ENCODE measurements at places on chromosomes 6 and 20. TPM values are rescaled to one million over a fixed set of nuclear protein-coding genes. Genes with fewer than 3 reads are reported as not detected.

GRCh38 chr6:124482071-124482491 lies 480.2 kb upstream of the RNF217 start:
- DNase-seq: no peak

GRCh38 chr6:75491291-75491690 lies 2.3 kb downstream of the FILIP1 start:
- no peak for DNase-seq

DNA sequence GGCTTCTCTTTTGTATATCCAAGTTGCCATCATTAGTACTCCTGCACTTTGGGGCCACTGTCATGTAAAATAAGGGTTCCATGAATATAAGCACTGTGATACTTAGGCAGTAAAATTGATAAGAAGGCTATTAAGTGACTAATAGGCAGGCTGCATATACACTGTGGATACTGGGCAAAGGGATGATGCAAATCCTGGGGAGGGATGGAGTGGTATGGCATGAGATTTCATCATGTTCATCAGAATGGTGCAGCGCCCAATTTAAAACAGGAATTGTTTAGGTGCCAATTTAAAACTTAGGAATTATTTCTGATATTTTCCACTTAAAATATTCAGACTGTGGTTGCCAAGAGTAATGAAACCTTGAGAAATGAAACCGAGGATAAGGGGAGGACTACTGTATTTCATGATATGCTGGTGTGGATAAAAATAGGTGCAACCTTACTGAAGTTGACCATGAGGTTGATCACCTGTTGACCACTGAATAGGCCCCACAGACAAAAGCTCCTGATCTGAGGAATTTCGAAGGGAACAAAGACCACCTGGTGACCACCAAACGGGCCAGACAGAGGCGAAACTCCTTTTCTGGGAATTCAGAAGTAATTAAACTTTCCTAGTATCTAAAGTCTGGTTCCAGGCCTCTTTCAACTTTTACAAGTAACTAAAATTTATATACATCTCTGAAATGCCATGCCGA lies 4.9 kb upstream of the TRIM39 start:
- DNase-seq: no peak

HNF4A gene
- total RNA-seq: under 0.01 TPM

DNA sequence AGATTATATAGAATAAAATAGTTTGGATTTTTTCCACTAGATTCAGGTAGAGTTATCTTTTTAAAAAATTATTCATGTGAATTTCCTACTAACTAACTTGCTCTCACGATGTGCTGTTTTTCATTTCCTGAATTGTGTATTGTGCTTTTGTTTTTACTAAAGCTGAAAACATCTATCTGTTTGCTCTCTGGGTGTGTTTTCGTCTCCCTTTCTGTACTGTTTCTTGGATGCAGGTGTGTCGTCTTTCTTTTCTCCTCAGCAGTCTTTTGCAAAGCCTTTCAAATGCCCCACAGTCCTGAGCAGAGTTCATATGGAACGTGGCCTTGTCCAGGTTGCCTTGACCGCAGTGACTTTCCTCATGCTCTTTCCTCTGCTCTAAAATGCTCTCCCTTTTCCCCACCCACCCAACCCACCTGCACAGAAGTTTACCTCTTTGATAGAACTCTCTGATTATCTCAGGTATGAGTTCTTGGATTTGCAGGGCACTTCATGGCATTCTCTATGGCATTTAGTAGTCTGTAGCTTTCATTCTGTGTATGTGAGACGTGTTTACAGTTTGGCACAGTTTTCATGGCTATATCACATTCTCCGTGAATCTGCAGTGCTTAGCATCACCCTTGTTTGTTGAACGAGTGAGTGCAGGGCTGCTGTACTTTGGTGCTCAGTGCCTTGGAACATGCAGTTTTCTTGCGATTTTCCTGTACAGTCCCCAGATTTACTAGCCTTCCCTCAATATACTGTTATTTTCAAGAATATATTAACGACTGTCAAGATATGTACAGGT lies 77.1 kb downstream of the FARS2 start:
- DNase-seq: no peak

GRCh38 chr20:53578492-53579222 lies 15.0 kb downstream of the ZNF217 start:
- DNase-seq: peak; percentile 85

DNA sequence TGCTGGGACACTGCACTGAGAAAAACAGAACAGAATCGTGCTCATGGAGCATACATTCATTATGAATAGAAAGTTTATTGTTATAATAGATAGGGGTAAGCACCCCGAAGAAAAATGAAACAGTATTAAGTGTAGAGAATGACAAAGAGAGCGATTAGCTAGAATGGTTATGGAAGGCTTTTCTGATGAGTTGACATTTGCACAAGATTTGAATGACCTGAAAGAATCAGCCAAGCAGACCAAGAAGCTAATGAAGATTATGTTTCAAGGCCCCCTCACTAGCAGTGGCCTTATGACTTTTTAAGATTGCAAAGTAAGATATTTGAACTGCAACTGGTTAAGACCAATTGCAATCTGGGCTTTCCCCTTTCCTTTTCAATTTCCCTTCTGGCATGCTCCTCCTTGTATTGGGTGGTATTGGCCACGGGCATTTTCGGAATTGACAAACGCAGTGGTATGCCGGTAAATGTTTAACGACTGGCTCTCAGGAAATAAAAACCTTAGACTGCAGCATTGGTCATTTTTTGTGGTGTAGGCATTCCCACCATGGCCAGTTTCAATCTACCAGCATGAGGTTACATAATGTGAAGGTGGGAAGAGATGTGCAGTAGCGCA lies 120.0 kb upstream of the CITED2 start:
- DNase-seq: no peak

GRCh38 chr6:87667032-87667431 lies 35.0 kb downstream of the AKIRIN2 start:
- no peak for DNase-seq

PFDN6 gene
- total RNA-seq: 7.5 TPM

DNA sequence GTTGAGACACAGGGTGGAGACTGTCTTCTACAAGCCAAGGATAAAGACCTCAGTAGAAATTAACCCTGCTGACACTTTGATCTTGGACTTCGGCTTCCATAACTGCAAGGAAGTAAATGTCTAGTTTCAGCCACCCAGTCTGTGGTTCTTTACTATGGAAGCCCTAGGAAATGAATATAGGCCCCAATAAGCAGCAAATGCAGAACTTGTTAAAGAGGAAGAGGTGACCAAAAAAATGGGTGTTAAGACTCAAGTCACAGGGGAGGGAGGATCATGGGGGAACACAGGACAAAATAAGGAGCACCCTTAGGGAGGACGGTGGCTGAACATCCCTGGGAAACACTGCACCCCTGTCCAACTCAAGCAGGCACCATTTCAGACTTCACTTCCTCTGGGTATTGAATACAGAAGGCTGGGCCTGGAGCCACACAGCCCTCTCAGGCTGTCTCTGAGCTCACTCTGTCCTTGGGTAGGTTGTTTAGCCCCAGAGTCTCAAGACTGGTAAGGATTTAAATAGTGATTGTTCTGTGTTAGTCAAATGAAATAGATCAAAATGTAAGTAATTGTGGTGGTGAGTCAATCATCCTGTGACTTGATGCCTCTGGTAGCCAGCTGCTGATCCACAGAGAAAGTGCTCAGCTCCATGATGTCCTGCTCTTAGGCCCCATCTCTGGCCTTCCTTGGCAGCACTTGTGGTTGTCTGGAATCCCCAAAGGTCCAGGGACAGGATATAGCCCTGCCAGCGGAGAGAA lies 30.5 kb upstream of the SIRPD start:
- no peak for DNase-seq

SFTA2 gene
- not detected for total RNA-seq

DDO gene
- 4.6 TPM for total RNA-seq

GRCh38 chr6:20891161-20891560 lies 356.9 kb downstream of the CDKAL1 start:
- no peak for DNase-seq

- no peak for DNase-seq
These were observed 13.5 kb upstream of the LRP11 start for GRCh38 chr6:149877659-149878058.

GRCh38 chr6:144134176-144134575 lies 16.1 kb upstream of the STX11 start:
- no peak for DNase-seq

TFAP2C gene
- total RNA-seq: under 0.01 TPM

- DNase-seq: no peak
These were observed 109.0 kb upstream of the COL21A1 start for GRCh38 chr6:56356426-56356825.

GRCh38 chr6:12001706-12002435 lies 10.2 kb upstream of the HIVEP1 start:
- DNase-seq: peak; percentile 36

DNA sequence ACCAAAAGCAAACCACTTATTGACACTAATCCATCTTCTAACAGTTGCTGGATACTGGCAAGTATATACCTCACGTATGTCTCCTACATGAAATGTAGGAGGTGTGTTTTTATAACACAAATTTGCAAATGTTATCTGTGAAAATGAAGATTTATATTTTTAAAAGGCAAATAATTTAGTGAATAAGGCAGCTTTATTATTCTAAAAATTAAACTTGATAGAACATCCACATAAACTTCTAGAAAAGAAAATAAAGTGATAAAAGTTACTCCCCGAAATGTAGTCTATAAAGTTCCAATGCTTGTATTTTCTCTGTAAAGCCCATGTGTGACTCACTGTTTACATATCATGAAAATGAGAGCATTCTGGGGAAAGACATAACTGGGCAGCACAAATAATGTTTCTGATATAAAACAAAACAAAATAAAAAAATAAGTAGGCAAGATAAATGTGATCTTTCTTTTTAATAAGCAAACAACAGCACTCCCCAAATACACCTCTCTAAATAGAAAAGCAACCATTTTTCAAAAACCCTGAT lies 84.4 kb downstream of the MAP7 start:
- no peak for DNase-seq

TOX2 gene
- total RNA-seq: not detected

SNAI1 gene
- 1.1 TPM for total RNA-seq

DNA sequence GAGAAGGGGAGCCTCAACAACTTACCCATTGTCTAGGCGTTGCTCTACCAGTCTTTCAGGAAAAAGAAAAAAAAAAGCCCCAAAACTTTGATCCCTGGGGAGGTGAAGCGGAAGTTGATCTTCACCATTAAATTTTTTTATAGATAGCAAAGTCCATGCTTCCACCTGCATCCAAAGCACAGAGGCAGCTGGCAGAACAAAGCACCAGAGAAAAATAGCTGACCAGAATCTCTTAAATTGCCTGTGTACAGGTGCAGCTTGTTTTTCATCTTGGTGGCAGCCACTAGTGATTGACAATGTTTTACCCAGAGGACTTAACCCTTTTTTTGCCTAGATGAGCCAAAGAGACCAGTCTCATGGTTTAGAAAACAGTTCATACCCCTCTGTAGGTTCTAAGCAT lies 86.0 kb downstream of the MYB start:
- no peak for DNase-seq

MPC1 gene
- 14.3 TPM for total RNA-seq

DNA sequence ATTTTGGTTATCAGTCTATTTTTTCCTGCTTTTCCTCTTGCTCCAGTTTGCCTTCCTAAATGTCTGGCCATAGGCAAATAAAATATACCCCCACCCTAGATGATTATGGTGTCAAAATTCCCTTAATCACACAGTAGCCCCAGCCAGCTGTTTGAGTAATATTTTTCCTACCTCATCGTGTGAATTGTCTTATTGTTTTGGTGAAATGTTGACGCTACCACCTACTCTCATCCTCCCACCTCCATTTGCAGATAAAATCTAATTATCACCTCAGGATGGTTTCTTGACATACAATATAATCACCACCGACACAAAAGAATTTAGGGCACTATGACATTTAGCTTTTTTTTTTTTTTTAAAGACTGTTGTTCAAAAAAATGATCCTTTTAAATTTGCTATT lies 44.1 kb upstream of the FUCA2 start:
- no peak for DNase-seq

SCGN gene
- total RNA-seq: not detected

GRCh38 chr6:119360262-119360915 lies 10.8 kb upstream of the MAN1A1 start:
- DNase-seq: no peak

GRCh38 chr6:136568129-136568528 lies 17.9 kb upstream of the MAP7 start:
- no peak for DNase-seq

- DNase-seq: no peak
These were observed 62.0 kb upstream of the CD83 start for GRCh38 chr6:14055541-14055940.

- no peak for DNase-seq
These were observed 2.0 kb downstream of the LRRC1 start for GRCh38 chr6:53796791-53797190.

- DNase-seq: no peak
These were observed 89.7 kb upstream of the RNF217 start for GRCh38 chr6:124872361-124873065.

DNA sequence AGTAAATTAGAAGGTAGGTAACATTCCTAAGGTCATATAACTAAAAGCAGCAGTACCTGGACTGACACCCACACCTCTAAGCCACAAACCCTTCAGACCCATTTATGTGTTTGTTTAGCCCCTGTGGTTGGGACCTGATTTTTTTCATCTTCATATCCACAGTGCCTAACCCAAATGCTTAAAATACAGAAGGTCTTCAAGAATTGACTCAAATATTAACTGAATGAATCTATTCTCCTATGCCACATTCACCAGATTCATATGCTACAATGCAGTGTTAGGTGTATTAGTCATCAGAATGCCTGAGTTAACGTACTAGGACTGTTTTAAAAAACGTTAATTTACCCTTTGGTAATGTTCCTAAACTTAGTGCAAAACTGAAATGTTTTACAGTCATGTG lies 124.8 kb downstream of the AHI1 start:
- DNase-seq: no peak

SCAF8 gene
- 18.0 TPM for total RNA-seq

GRCh38 chr6:80105972-80106417 lies 476 bp upstream of the BCKDHB start:
- no peak for DNase-seq

SLC23A2 gene
- 21.0 TPM for total RNA-seq

SLC22A2 gene
- not detected for total RNA-seq

DNA sequence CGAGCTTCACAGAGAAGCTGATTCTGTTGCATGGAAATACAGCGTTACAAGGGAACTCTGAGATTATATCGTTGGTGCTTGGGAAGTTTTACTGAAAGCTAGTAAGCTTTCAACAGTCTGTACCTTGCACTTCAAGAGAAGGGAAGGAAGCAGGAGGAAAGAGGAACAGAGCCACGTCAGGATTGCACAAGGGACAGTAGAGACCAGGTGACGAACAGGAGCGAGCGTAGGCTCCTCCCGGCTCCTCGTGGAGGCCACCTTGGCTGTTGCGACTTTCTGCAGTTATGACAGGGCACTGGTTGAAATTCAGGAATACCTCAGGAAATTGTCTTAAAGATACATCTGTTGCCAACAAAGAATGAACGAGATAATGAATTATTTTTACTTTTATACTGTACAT lies 18.8 kb downstream of the RTF2 start:
- no peak for DNase-seq

TRIM40 gene
- under 0.01 TPM for total RNA-seq
